ENCODE measurements at places on chromosomes 5 and 9.

DNA sequence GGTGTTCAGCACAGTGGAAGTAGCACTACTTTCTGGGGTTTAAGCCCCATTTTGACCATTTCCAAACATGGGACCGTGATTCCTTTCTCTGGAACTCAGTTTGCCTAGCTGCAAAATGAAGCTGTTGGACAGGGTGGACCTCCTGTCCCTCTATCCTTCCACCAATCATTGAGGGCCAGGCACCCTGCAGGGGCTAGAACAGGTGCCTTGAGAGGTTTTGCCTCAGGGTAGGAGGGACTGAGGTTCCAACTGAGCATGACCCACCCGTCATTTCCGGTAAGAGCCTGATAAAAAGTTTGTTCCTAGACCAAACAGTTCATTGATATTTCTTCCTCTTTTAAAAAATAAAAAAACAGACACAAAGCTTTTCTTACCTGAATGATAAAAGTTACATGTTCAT lies 116.5 kb downstream of the MVB12B start:
- DNase-seq = no peak

GRCh38 chr9:135502873-135503321 lies 2.4 kb downstream of the MRPS2 start:
- no peak for DNase-seq

DNA sequence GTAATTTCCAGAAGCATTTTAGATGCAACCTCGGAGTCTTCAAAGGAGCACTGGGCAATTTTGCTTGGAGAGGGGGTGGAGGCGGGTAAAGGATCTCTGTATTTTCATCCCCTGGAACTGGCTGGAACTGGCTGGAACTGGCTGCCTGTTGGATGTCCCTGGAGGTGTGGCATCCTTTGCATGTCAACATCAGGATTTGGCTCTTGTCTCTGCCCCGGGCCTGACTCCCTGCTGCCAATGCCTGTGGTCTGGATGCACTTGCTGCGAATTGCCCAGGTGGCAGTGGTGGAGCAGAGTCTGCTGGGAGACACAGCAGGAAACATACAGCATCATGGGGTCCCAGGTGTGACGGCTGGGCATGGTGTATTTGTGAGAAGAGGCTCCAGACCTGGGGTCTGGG lies 391.3 kb downstream of the GADD45G start:
- DNase-seq = no peak

DNA sequence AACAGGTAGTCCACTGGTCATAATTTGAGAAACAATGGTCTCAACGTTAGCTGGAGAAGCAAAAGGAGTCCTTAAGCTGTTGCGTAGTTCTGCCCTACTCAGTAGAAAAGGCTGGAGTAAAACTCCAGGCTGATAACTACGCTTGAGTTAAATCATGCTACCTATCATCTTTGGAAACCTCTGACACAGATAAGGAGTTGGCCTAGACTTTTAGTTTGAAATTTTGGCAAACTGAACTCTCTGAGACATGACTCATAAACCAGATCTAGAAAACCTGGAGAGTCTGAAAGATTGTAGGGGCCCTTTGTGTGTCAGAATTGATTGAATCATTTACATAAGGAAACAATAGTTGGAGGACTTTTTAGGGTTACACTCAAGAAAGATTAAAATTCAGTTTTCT lies 26.3 kb downstream of the NMUR2 start:
- no peak for DNase-seq

DNA sequence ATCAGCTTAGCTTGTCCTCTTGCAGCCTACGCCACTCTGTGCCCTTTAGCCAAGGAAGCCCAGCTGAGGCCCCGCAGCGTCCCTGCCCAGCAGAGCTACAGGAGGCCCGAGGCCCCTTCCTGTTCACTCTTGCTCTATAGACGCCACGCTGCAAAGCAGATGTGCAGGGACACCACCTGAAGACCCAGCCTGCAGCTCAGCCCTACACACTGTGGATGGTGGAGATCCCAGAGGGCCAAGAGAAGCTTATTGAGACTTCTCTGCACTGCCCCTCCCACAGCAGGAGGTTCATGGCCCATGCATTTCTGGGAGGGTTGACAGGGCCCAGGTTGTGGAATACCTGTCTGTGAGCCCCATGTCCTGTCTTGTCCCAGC lies 33.6 kb downstream of the IRF1 start:
- no peak for DNase-seq

GRCh38 chr5:145509336-145510136 lies 325.6 kb downstream of the PRELID2 start:
- no peak for DNase-seq

GRCh38 chr5:20030125-20030524 lies 42.1 kb upstream of the CDH18 start:
- DNase-seq = no peak

- DNase-seq = no peak
Measured at GRCh38 chr9:27371382-27371781, 74.4 kb upstream of the EQTN start.

DNA sequence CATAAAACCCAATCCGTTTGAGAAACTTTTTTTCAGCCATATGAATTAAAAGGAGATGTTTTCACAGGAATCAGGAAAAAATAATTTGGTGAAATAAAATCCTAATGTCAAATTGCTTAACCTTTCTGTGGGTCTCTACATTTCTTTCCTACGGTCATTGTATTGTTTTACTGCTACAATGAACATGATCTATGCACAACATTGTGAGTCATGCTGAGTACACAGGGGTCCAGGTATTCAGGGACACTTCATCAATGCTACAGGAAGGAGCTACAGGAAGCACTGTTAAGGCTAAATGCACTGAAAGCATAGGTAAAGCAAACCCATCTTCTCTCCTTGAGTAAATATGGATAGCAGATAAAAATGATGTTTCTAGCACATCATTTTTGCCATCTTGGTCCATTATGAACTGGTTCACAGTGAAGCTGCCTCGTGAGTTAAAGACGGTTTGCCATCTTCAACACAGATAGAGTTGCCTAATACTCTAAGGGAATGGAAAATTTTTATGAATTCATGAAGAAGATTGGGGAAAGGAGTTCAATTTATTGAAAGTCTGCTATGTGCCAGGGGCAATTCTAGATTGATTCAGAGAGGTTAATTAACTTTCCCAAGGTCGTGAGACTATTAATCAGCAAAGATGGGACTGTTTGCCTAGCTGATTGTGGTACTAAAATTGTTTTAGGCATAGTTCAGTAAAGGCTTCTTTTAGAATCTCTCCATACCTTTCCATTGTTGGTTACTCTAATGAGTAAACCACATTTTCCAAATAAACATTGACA lies 85.5 kb downstream of the DIRAS2 start:
- no peak for DNase-seq

All from activated CD4-positive, alpha-beta T cell treated with anti-CD3 and anti-CD28 coated beads for 1 hour (primary cell).